ENCODE measurements at places on chromosomes 2 and 18.
A peak's percentile ranks its signal among the peaks of the same experiment; 100 is the strongest.

DNA sequence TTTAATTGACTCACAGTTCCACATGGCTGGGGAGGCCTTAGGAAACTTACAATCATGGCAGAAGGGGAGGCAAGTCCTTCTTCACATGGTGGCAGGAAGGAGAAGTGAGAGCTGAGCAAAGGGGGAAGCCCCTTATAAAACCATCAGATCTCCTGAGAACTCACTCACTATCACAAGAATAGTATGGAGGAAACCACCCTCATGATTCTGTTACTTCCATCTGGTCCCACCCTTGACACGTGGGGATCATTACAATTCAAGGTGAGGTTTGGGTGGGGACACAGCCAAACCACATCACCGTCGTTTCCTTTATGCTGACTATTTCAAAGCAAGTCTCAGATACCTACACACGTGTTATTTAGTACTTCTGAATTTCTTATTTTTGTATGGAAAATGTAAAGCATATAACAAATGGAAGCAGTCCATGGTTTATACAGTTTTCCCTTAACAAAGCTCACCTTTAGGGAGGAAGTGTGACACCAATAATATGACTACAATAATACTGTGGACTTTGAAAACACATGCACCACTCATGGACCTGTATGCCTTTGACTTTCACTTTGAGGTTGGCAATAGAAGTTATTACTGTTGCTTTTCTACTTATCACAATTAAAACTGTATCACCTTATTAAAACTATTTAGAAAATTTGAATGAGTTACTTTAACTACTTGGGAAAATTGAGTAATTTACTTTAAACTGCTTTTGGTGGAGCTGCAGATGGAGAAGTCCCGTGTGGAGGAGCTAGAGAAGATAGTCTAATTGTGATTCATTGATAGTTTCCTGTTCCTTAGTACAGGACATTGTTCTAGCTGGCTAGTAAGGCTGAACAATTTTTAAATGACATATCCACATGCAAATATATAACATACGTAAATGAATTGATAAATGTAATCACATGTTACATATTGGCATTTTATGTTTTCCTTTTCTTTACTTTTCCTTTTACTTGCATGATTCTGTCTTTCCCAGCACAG lies 37.3 kb downstream of the MTCL1 start:
- no peak overlapping the region for H3K27ac ChIP-seq
- H3K36me3 ChIP-seq: no peaks in the 10 kb centered on the region
- DNase-seq: no peak

GRCh38 chr18:35024965-35025364 lies 16.2 kb upstream of the MAPRE2 start:
- peaks cover 7% of the 10 kb centered on the region for H3K36me3 ChIP-seq
- no peaks in the 10 kb centered on the region for H3K27me3 ChIP-seq
- DNase-seq: peak; percentile 65
- H3K27ac ChIP-seq: peak overlapping the region; percentile 48
- peaks cover 57% of the 10 kb centered on the region for H3K4me1 ChIP-seq

DNA sequence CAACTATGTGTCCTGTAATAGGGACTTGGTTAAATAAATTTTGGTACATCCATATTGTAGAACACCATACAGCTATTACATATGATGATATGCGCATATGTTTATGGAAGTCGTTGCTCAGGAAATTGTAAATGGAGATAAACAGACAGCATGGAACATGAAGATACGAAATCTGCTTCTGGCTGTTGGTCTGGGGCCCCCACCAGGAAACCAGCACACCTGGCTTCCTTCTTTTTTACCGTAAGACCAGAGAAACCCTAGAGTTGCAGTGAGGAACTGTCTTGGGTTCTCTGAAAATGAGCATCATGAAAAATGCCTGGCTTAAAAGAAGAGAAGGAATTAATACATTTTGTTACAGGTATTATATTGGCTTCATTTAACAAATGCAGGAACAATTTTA lies 40.8 kb downstream of the SPTBN1 start:
- peaks cover 41% of the 10 kb centered on the region for H3K4me1 ChIP-seq
- no peak overlapping the region for H3K4me3 ChIP-seq
- no peaks in the 10 kb centered on the region for H3K36me3 ChIP-seq
- no peak for DNase-seq
- H3K27me3 ChIP-seq: no peaks in the 10 kb centered on the region

DNA sequence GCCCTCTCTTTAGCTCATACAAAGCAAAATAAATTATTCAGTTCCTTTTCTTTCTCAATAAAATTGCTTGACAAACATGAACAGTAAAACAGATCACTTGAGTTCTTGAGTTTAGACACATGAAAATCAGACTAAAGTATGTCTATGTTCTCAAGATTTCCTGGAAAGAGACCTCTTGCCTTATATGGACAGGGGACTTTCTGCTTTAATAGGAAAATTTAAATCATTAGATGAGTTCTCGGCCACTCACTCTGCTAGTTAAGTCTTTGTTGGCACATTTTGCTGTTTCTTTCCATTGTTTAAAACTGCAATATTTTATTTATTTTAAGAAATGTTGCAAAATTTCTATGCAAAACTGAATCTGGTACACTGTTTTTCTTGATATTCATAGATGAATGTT lies 207.8 kb downstream of the RND3 start:
- peak overlapping the region; percentile 23 for H3K27ac ChIP-seq
- no peaks in the 10 kb centered on the region for H3K27me3 ChIP-seq
- DNase-seq: no peak
- H3K4me1 ChIP-seq: no peaks in the 10 kb centered on the region
- no peaks in the 10 kb centered on the region for H3K36me3 ChIP-seq

DNA sequence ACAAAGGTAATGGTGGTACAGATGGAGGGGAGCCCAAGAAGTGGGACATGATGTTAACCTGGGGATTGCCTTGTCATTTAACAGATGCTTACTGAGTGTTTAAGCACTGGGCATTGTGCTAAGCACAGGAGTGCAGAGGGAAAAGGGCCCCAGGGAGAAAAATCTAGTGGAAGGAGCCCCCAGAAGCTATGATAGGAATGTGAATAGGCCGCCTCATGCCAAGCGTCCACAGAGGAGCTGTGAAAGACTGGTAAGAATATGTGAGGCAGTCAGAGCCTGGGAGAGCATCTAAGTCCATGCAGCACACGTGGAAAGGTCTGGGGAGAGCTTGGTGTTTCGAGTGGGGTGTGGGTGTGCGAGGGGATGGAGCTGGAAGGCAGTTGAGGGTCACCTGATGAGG lies 5.5 kb downstream of the ZNF532 start:
- peaks cover 2% of the 10 kb centered on the region for H3K36me3 ChIP-seq
- DNase-seq: no peak
- peaks cover 57% of the 10 kb centered on the region for H3K4me1 ChIP-seq

GRCh38 chr2:132547090-132547687 lies 122.8 kb downstream of the LYPD1 start:
- H3K4me3 ChIP-seq: no peak overlapping the region
- no peaks in the 10 kb centered on the region for H3K4me1 ChIP-seq
- peak; percentile 33 for DNase-seq
- no peak overlapping the region for H3K27ac ChIP-seq

DNA sequence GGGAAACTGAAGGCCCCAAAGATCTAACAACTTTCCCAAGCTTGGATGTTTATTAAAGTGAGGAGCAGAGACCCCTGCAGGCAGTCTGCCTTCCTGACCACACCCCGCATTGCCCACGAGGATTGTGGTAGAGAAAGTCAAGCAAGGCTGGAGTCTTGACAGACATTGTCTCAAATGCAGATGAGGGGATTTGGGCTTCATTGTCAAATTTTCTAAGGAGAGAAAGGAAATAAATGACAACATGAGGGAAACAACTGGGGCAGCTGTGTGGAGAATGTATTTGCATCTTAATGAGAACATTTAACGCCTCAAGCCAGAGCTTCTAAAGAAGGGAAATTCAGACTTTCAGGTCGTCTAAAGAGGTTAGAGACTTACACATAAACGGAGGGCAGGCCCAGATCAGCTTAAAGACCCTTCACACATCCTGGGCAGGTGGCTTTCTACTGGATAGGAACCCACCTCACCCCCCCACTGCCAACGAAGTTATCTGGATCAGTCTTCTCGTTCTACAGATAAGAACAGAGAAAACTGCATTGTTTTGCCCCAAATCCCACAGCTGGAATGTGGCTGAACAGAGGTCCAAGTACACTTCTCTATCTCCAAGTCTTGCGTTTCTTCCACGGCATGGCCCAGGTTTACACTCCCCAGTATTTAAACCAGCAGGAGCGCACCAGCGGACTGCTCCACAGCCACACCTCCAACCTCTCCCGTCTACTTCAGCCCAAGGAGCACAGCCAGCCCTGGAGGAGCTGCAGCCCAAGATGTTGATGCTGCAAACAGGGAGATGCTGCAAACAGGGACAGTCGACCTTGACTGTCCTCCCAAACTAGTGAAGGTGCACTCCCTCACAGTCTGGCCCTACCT lies 16.2 kb upstream of the SCG2 start:
- H3K36me3 ChIP-seq: no peaks in the 10 kb centered on the region
- peaks cover 2% of the 10 kb centered on the region for H3K27me3 ChIP-seq
- H3K27ac ChIP-seq: no peak overlapping the region

DNA sequence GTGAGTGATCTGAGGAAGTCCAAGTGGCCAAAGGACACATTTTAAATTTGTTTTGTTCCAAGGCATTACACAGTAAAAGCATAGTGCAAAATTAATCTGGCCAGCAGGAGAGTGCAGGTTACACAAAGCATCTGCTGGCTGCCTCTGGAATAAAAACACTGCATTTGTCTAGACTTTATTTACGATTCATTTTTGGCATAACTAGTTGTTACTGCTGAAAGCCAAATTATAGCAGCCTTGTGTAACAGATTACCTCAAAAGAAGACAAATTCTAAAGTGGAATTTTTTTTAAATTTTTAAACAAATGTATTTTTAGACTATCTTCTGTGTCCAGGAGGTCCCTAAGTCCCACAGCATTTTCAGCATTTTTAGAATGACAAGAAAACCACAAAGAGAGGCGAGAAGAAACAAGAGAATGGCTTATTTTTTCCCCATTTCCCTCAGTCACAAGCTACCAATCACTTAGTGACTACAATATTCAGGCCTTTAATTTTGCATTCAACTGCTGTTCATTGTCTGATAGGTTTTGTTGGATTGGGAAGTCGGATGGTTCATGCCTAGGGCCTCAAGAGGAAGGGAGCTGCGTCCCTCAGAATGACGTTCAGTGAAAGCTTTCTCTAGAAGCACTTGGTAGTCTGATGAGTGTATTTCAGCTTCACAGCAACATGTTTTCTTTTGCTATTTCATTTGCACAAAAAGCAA lies 46.0 kb downstream of the TMEFF2 start:
- no peaks in the 10 kb centered on the region for H3K36me3 ChIP-seq
- DNase-seq: no peak
- H3K4me3 ChIP-seq: no peak overlapping the region

DNA sequence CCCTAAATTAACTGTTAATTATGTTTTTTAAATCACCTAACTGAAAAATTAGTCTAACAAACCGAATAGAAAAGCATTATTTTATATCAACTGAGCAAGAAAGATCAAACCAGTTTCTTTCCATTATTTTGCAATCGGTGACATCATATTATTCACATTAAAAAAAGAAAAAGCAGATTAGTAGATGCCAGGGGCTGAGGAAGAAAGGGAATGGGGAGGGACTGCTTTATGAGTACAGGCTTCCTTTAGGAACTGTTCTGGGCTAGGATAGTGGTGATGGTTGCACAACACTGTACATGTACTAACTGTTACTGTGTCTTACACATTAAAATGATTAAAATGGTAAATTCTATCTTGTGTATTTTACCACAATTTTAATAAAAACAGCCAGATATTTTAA lies 59.3 kb downstream of the COBLL1 start:
- H3K27me3 ChIP-seq: no peaks in the 10 kb centered on the region
- no peaks in the 10 kb centered on the region for H3K4me1 ChIP-seq
- no peak for DNase-seq
- H3K27ac ChIP-seq: no peak overlapping the region

Data from psoas muscle (tissue), 8 donors.